ENCODE measurements at places on chromosomes 6 and 20. TPM values are rescaled to one million over a fixed set of nuclear protein-coding genes. Genes with fewer than 3 reads are reported as not detected.
A peak's percentile ranks its signal among the peaks of the same experiment; 100 is the strongest.

GRCh38 chr6:88728756-88729155, 234.7 kb downstream of the RNGTT start:
- no peak for DNase-seq

- DNase-seq = peak; percentile 82
These were observed 25.3 kb upstream of the SLCO4A1 start for GRCh38 chr20:62616728-62617621.

DNA sequence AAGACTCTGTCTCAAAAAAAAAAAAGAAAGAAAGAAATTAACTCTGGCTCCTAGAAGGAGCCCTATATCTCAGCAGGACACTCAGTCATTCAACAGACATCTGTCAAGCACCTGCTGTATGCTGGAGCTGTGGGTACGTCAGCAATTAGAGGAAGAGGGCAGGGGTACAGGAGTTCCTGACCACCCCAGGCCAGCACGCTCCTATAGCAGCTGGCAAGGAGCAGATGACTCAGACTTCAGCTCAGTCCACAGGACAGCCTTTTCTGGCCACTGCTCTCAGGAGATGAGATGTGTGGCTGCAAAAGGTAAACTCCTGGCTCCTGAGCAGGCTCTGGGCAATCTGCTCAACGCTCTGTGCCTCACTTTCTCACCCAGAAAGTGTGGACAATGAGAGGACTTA, 1.7 kb upstream of the RTEL1 start:
- DNase-seq = no peak

- DNase-seq = no peak
These were observed 240.4 kb downstream of the TBC1D32 start for GRCh38 chr6:121093928-121094327.

WFDC12 gene
- total RNA-seq = not detected

Measured in left cardiac atrium (tissue), 4 donors.